ENCODE measurements at places on chromosomes 11 and 22.

DNA sequence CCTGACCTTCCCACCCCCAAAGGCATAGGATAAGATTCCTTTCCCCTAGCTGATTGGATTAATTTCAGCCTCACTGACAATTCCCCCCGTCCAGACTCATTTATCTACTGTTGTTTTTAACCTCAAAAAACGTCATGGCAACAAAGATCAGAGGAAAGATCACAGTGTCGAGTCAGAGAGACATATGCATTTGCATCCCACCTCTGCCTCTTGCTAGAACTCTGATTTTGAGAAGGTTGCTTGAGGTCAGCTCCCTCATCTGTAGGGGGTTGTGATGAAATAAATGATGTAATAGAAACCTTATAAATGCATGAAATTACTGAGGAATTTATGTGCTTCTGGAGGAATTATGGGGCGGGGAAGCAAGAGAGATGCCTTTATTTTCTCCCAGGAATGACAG is 53.3 kb upstream of the SYN3 start:
- DNase-seq: no peak

GRCh38 chr11:72613977-72614376 is 60.2 kb downstream of the PDE2A start:
- no peak for DNase-seq

GRCh38 chr11:61181489-61181888 is 20.3 kb upstream of the VPS37C start:
- DNase-seq: no peak

DNA sequence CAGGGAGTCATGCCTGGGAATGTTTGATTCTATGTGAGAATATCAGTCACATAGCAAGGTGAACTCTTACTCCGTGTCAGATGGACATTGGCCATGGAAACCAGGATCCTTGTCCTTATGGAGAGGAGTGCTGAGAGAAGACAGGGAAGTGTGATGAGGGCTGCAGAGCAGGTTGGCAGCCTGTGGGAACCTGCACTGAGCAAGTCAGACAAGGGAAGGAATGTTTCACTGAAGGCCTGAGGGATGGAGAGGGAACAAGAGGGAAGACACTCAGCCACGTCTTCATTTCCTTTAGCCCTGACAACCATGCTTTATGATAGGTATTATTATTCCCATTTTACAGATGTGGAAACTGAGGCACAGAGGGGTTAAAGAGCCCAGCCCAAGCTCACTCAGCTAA is 38.4 kb upstream of the HORMAD2 start:
- DNase-seq: no peak
